ENCODE measurements at places on chromosomes 6 and 20. TPM values are rescaled to one million over a fixed set of nuclear protein-coding genes. Genes with fewer than 3 reads are reported as not detected.

GRCh38 chr6:1423578-1423977, 34.2 kb downstream of the FOXF2 start:
- no peak for DNase-seq

Gene SLA2
- total RNA-seq: 70.6 TPM

GRCh38 chr6:119739769-119740168, 390.2 kb upstream of the MAN1A1 start:
- no peak for DNase-seq

GRCh38 chr6:143127941-143128680, 67.4 kb downstream of the AIG1 start:
- no peak for DNase-seq

DNA sequence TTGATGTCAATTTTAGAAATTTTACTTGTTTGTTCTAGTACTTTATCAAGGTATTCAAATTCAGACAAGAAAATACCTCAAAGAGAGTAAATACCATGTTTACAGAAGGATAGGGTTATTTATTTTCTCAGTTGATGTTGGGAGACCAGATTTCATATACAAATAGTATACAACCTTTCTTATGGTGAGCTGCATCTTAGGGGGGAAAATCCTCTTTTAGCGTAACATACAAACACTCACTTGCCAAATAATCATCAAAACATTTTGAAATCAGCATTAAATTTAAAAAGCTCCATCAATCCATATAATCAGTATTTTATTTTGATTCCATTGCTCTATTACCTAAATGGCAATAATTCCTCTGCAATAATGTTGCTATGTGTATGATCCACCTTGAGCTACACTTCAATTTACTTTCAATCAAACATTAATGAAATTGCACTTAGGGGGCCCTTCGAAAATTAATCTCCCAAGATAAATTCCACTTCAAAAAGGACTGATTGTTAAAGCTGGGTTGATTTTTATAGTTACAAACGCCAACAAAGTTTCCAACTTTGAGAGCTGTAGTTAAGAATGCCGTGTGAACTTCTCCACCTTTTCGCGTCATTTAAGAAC, 2.2 kb downstream of the NKX2-4 start:
- no peak for DNase-seq

DNA sequence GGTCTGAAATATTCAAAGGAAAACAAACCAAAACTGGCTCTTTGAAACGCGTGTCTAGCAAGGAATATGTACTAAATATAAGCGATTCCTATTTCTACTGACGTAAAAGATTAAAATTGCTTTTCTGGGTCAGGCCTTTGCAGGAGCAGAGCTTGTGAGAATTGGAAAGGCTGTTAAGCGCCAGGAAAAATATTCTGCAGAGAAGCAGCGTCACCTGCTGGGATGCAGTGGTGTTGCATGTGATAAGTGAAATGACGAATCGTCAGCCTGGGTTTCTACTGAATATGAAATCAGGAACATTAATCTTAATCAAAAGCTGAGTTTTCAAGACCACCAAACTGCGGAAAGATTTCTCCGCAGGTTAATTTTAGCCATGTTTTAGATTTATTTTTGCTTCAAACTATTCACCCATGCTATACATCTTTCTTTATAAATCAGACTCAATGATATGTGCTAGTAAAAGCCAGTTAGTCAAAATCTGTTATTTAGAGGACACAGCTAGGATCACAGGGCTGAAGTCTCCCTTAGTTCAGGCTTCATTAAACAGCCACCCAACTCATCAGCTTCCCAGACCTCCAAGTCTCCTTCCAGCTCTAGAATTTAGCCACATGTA, 67.4 kb downstream of the ALDH8A1 start:
- peak; percentile 42 for DNase-seq

- no peak for DNase-seq
Observed at GRCh38 chr6:135875446-135875845, 23.9 kb downstream of the PDE7B start.

Data from activated naive CD8-positive, alpha-beta T cell treated with anti-CD3 and anti-CD28 coated beads for 36 hours (primary cell).